Central memory CD8-positive, alpha-beta T cell (primary cell): ENCODE measurements at places on chromosomes 12 and 14.
A peak's percentile ranks its signal among the peaks of the same experiment; 100 is the strongest.

DNA sequence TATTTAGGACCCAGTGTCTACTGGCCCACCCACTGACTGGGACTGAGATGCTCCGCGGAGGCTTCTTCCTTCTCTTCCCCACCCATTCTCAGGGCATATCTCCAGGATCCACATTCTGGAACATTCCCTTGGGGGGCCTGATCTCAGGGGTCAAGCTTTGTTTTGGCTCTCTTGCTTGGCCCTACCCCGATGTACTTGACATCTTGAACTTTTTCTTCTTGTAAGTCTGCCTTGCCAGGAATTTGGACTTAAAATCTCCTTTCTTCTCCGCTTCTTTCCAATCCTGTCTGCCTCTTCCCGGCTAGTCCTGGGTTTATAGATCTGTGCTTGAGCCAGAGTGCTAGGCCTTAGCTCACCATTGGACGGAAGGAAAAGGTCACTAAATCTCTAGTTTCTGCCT, 22.1 kb downstream of the DACT1 start:
- DNase-seq = no peak

DNA sequence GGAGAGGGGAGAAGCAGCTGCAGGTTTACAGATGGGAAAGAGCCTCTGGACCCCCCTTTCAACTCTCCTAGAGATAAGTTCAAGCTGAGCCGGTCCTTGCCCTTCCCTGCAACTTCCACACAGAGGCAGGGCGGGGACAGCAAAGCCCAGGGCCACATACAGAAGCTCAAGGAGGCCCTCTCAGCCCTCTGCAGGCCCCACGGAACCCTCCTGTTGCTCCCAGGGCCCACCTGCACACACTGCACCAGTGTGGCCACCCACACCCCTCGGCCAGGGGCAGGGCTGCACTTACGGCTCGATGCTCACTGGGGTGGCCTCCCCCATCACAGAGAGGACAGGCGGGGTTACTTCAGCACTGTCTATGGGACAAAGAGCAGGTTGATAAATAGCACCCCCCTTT, 13.0 kb upstream of the PNMA1 start:
- DNase-seq = no peak

DNA sequence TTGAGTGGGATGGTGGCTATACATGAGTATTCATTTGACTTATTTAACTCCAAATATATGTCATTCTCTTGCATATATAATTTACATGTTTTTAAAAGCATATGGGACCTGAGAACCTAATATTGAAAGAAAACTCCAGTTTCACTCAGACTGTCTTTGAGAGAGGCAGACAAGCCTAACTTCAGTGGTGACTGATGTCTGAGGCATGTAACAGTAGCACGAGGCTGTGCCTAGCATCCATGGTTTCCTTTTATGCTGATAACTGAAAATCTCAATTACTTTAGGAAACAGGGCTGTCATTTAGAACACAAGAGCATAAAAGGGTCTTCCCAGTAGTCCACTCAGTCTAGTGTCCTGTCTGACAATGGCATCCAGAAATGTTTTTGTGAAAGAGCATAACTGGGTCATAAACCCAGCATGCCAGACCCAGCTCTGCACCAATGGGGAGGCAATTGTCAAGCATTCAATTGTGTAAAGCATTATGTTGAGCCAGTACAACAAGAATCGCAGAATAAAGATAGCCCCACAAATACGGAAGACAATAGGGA, 24.3 kb downstream of the MAPK1IP1L start:
- DNase-seq = no peak

GRCh38 chr14:92039719-92040430, at the start of gene TRIP11:
Gene TRIP11 (minus strand): TSS chr14:92040059. CDS start chr14:92039685, 374 bp downstream.
- DNase-seq = peak; percentile 87

GRCh38 chr14:77508249-77508648, 9.6 kb upstream of the ISM2 start:
- no peak for DNase-seq

- no peak for DNase-seq
These were observed 35.1 kb downstream of the RDH12 start for GRCh38 chr14:67736771-67737170.

DNA sequence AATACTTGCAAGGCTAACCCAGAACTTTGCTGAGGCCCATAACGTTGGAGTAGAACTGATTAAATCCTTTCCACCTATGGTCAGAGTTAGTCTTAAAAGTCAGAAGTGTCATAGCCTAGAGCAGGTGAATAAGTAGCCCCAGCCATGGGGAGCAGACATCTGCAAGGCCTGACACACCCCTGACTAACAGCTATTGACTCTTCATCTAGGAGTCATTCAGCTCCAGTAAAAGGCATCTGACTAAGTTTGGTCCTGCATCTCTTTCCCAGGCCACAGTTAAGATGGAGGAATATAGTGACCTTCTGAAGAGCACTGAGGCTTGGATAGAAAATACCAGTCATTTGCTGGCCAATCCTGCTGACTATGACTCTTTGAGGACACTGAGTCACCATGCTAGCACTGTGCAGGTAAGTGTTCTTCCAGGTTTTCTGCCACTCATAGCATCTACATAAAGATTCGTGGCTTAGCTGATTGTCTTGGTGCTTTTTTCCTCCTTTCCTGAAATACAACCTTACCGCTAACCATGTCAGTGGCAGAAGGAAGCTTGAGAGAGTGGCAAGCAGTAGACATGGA, 212.9 kb downstream of the ESR2 start:
- no peak for DNase-seq

GRCh38 chr14:54610051-54610977, 43.4 kb downstream of the SAMD4A start:
- no peak for DNase-seq

DNA sequence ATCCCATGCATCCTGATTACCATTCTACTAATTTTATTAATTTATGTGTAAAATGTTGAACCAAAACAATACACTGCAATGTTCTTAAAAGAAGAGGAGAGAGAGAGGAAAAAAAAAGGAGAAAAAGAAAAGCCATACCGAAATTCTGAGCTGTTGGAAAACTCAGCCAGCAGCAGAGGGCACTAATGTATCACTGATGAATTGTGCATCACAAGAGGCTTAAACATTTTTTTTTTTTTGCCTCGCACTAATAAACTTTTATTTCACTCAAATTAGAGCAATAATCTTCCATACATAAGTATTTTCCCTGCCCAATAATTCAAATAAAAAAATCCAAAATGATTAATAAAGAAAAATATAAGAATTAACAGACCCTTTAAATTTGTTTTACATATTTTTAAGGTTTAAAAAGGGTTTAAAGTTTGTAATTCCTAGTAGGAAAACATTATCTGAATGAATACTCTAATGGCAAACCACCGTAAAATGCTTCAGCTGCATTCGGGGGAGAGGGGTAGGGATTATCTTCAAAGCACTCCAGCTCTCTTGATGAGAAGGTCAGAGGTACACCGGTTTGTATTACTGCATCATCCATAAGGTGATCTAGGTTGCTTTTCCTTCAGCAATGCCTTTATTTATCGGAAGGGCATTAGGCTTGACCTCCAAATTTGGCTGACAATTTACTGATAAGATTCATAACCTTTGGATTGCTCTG, 41.9 kb downstream of the ATP23 start:
- no peak for DNase-seq

DNA sequence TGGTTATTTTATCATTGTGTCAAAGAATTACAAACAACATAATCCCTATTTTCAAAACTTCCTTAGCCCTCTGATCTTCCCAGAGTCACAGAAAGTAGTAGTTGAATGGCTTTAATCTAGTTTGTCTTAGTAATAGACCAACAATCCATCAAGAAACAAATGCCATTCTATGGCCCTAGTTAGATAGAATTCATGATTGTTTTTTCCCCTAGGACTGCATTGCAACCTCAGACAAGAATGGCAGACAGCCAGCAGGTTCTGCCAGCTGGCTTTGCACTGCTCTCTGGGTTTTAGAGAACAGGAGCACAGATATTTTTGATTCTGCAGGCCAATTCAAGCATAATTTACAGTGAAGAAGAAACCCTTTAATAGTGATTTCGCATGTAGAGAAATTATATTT, 33.8 kb downstream of the SYT1 start:
- no peak for DNase-seq

DNA sequence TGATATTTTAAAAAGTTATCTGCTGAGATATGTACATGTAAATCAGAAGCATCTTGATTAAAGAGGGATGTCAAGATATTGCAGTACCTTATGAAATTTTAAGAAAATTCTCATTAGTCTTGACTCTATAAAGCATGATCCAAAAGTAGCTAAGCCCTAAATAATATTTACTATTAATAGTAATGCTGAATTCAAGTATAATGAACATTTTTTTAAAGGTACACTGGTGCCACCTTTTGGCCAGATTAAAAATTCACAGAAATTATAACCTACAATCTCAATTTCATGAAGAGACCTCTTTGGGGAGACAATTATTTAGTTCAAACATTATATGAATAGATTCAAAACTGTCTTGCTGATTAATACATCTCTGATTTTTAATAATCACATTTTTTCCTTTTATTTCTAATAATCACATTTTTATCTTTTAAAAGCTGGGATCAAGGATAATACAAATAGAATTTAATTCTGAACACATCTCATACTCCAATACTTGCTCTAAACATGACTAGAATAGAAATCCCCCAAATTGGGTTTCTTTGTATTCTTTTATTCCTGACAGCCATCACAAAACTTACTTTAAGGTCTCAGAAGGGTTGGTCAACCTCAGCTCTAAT, 13.4 kb downstream of the AKAP5 start:
- DNase-seq = no peak

- DNase-seq = no peak
These were observed 234.9 kb upstream of the CAND1 start for GRCh38 chr12:67034110-67034879.

DNA sequence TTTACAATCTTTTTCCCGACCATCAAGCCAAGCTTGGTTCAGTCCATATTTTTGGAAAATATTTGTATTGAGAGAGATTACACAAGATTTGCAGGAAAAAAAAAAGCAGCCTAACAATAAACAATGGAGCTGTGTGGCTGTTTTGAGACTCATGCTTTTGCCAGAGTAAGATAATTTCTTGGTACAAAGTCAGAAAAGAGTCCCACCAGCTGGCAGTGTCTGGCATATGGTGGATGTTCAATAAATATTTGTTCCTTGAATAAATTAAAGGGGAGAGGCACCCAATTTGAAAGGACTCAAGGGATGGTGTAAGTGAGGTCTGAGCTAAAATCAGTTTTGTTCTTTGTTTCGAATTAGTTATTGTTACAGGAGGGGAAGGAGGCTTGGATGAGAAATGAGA, 78.1 kb upstream of the RPH3A start:
- no peak for DNase-seq

GRCh38 chr12:81492131-81492720, 266.9 kb downstream of the PPFIA2 start:
- no peak for DNase-seq

- no peak for DNase-seq
These were observed 40.7 kb downstream of the CFL2 start for GRCh38 chr14:34673702-34674101.

DNA sequence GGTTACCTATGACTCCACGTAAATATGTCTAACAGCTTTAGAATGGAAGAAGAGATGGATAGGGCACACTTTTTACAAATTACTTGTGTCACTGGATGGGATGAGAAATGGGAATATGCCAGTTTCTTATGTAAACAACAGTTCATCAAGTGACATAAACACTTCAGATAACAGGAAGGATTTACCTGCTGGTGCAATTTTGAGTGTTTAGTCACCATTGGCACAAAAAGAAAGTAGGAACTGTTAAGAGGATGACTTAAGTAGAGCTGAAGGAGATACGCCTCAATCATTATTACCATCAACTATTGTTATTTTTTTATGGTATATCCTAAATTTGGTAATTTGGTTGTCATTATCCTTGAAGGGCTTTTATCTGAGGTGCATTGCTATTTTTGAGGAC, 83.2 kb downstream of the RMST start:
- no peak for DNase-seq

DNA sequence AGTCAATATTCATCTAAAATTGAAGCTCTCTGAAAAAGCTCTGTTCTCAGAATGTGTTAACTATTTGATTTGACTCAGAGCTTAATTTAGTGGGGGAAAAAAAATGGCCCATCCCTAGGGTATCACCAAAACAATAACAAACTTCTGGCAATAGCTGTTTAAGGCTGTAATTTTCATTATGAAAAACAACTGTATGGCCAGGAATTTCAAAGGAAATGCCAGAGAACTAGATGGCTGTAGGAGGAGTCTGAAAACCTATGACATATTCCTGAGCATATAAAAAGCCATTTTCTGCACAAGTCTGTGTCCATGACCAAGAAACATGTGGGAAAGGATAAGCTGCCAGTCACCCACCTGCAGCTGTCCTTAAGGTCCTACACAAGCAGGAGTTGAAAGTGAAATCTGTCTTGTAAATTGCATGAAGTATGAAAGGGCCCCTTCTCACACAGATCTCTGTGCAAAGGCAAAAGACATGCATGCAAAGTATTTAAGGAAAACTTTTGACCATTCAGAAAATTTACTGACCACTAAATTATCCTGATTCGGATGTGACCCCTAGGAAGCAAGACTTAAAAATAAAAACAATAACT, 299.1 kb downstream of the BTG1 start:
- no peak for DNase-seq

- DNase-seq = no peak
These were observed 22.1 kb downstream of the RASSF9 start for GRCh38 chr12:85814071-85814470.

GRCh38 chr14:103199124-103199523, 75.9 kb downstream of the TNFAIP2 start:
- DNase-seq = no peak

GRCh38 chr14:93708311-93708734, 80.0 kb downstream of the PRIMA1 start:
- DNase-seq = no peak

GRCh38 chr12:23559268-23559753, 390.2 kb downstream of the SOX5 start:
- DNase-seq = no peak

DNA sequence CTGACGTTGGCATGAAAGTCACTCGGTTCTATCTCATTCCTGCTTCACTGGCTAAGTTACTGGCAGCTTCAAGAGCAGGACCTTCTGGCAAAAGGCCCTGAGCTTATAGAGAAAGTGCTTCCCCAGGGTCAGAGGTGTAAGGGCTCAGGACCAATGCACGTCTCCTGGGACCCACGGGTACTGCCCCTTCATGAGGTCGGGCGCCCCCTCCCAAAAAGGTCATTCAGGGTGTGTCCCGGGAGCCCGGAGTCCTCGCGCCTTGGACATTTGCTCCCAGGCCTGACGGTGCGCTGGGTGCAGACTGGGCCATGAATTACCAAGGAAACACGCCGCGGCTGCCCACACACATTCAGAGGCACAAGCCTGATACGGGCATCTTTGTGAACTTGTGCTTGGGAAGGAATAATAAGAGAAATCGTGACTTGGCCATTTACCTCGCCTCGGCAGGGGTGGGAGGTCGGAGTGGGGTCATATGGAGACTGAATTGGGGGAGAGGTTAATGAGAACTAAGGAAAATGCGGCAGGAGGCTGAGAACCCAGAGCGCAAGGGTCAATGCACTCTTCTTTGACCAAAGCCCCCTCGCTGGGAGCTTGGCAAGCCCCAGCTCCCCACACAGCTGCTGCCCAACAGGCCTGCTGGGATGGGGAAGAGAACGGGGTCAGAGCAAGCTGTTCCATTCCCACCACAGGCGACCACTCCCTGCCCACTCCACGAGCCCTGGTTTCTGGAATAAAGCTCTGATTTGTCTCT, 15.7 kb upstream of the SLC6A12 start:
- no peak for DNase-seq
